ENCODE measurements at places on chromosomes 11 and 22.
A peak's percentile ranks its signal among the peaks of the same experiment; 100 is the strongest.

- no peak for DNase-seq
Observed at GRCh38 chr22:30875481-30876215, 92.9 kb downstream of the MORC2 start.

DNA sequence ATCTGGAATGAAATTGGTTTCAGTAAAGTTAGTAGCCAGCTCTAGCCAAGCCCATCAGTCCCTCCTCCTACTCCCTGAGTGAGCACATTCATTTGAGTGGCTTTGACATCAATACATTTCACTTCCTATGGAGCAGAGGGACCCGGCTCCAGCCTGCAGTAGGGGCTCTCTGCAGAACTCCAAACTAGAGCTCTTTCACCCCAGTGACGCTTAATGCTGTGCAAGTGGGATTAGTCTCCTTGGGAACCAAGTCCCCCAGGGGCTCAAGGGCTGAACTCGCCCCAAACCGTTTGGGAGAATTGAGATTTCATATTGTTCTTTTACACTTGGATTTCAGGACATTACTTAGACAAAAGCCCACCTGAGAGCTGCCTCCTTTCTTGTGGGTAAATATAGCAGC lies 4.4 kb upstream of the FAM181B start:
- no peak for DNase-seq

DNA sequence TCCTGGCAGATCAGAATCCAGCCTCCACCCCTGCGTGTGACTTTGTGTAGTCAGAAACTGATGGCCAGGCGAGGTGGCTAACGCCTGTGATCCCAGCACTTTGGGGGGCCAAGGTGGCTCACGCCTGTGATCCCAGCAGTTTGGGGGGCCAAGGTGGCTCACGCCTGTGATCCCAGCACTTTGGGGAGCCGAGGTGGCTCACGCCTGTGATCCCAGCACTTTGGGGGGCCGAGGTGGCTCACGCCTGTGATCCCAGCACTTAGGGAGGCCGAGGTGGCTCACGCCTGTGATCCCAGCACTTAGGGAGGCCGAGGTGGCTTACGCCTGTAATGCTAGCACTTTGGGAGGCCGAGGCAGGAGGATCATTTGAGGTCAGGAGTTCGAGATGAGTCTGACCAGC lies 5.2 kb downstream of the NCAPH2 start:
- no peak for DNase-seq

DNA sequence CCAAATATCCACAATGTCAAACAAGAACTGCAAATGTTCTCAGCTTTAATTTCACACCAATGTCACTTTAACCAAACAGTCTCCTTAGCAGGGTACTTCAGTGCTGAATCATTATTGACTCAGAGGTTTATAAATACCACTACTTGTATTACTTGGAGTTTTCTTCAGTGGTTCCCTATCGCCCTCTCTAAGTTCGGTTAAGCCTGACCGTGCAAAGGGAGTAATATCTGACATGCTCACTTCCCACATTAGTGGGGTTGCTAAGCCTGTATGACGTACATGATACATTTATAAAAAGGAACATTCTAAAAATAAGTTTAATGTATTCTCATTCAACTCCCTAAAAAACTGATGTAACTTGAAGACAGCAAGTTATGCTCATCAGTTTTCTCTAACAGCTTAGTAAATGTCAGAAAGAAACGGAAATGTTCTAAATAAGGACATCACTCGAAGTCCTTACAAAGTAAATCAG lies 93.1 kb upstream of the ZC3H12C start:
- DNase-seq = no peak

DNA sequence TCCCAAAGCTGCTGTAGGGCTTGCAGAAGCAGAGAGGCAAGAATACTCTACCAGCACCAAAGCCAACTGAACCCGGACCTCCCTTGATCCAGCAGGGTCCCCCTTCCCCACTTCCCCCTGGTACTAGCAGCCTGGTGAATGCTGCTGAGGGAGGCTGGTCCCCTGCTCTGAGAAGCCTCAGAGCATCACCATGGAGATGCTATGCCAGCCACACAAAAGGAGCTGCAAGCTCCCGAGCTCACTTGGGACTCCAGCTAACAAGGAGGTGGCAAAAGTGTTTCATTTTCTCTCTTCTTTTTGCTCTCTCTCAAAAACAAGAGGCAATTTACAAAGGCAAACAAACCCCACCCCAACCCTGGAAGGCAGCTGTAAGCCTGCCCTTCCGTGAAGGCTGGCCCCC lies 509.8 kb downstream of the BUD13 start:
- no peak for DNase-seq

- no peak for DNase-seq
Observed at GRCh38 chr22:46453006-46453828, 84.2 kb downstream of the CELSR1 start.

GRCh38 chr22:44003405-44004103 lies 20.5 kb upstream of the PARVB start:
- no peak for DNase-seq

DNA sequence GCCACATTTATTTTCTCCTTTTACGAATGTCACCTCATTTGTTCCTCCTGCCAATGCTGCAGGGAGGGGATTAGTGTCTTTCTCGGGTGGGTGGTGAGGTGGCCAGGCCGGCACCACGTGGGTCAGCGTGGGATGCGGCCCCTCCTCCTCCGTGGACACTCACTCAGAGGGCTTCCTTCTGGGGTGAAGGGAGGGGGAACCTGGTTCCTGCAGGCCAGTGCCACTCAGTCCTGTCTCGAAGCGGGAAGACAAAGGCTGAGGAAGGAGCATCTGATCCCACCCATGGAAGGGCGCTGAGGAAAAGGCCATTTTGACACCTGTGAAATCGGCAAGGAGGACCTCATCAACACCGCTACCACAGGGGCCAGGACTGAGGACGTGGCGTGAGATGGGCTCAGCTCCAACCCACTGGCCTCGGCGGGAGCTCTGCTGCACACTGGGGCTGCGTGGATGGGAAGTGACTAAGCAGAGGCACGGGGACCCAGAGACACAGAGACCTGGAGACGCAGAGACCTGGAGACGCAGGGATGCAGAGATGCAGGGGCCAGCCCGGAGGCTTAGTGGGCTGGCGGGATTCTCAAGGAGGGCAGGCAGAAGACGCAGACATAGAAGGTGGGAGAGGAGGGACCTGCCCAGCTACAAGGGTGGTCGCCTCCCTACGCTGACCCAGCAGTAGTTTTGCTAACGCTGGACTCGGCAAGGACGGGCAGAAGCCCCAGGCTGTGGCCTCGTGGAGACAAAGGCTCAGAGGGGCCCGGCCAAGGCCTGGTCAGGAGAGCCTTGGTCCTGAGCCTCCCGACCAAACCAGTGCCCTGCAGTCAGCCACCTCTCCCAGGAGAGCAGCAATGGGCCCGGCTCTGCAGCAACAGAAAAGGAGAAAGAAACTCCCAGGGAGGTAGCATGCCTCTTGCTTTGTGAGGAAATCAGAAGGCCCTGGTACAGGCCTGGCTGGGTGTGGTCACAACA lies 1071.2 kb downstream of the BRD1 start:
- no peak for DNase-seq

- DNase-seq = no peak
Observed at GRCh38 chr11:66003291-66003690, 988 bp downstream of the BANF1 start.

GRCh38 chr11:74933765-74934164 lies 15.1 kb downstream of the XRRA1 start:
- no peak for DNase-seq

DNA sequence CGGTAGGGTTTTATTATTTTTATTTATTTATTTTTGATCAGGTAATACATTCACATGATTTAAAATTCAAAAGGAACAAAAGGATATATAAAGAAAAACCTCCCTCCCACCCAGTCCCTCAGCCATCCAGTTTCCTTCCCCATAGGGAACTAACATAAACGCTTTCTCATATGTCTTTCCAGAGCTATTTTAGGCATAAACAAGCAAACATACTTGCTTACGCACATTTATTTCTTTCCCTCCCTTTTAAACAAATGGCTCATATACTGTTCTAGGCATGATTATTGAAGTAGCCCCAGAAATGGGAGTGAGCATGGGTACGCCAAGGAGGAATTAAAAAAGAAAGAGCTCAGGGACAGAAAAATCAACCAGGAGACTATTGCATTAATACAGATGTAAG lies 63.7 kb downstream of the LIF start:
- DNase-seq = no peak

GRCh38 chr11:30342736-30343166 lies 19.8 kb downstream of the ARL14EP start:
- DNase-seq = no peak

DNA sequence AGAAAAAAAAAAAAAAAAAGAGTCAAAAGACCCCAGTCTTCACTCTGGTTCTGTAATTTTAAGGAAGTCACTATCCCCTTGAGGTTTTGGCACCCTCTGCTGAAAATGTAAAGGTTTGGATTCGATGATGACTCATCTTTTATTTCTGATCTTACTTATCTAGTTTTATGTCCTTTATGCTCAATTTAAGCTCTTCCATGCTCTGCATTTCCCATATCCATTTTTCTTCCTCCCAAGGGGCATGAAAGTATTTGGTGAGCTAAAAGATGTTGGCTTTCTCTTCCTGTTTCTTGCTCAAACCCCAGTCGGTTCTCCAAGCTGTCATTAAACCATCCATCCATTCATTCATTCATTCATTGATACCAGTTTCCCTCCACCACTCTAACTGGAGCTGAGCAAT lies 61.0 kb upstream of the CDON start:
- no peak for DNase-seq

DNA sequence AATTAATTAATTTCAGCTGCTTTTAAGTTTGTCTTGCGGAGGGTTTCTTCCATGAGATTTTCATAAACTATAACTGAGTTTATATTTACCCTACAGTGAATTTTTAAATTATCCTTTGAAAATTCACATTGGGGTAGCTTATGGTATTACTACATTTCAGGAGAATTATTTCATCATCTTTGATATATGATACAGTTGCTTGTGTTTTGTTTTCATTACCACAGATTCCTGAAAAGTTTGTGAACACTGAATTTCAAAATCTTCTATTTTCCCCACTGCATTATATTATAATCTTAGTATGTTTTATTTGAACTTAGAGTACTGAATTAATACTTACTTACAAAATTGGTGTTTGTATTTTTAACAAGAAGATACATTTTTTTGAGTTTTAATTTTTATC lies 24.4 kb downstream of the METTL15 start:
- no peak for DNase-seq

DNA sequence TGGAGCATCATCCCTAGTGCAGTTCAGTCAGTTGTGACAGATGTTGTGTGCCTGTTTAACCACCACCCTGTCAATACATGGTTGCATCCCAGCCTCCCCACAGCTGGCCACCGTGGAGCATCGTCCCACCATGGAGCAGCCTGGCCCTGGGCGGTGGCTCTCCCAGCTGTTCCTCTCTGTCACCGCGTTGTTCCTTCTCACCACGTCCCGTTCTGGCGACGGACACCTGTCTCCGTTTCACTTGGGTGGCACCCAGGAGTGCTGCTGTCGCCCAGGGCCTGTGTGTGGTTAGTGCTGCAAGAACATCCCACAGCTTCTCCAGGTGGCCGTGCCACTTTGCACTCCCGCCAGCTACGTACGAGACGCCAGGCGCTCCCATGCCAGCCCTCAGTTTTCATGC lies 26.5 kb downstream of the MUC6 start:
- DNase-seq = no peak

- DNase-seq = no peak
Observed at GRCh38 chr11:46183819-46184218, 62.6 kb upstream of the PHF21A start.

DNA sequence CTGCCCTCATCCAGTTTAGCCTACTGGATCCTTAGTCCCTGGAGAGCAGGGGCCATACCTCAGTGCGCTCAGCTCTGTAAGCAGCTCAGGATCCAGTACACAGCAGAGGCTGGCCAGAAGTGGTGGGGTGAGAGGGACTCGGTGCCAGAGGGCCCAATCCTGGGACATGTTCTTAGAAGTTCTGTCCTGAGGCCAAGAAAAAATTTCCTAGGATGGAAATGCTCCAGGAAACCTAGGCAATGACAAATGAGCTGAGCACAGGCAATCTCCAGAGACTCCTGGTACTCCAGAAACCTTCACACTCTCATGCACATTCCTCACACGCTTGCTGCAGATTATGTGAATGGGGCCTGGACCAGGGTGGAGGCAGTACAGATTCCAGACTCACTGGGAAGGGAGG lies 89.6 kb downstream of the SERGEF start:
- no peak for DNase-seq

- DNase-seq = no peak
Observed at GRCh38 chr11:43035086-43035485, 276.7 kb upstream of the API5 start.

DNA sequence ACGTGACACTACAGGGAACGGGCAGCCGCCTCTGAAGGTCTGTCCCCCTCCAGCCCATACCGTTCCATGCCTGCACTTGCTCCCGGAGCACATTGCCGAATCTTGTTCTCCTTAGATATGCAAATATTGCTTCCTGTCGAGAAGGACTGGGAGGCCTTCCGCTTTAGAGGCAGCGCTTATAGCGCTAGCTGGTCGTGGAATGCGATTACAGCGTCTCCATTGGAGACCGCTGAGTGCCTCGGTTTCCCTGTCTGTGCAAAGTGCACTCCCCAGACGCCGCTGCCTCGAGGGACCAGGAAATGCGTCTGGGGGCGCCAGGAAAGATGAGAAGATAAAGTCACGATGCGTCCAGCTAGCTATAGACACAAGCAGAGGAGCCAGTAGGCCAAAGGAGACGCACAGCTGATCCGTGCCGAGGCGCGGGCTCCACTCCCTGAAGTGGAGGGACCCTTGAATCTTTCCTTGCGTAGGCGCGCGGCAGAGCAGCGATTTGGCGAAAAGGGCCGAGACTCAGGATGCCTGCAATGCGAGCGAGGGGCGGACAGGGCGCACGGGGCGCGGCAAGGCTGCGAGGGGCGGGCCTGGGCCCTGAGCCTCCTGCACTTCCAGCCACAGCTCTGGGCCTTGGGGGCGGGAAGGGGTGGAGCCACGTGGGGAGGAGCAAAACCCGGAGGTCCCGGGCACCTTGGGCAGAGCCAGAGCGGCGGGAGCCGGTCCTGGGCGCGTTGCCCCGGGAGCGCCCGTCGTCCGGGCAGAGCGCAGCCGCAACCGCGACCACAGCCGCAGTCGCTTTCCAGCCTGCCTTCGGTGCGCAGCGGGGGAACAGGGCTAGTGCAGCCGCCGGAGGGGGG lies at the start of gene RASSF10:
TSS of gene RASSF10 (plus strand) at position 692 of the 851 bp plus-strand sequence. CDS start 261 bp downstream, outside the sequence.
- peak; percentile 6 for DNase-seq

- DNase-seq = no peak
Observed at GRCh38 chr11:23233075-23233474, 372.8 kb upstream of the CCDC179 start.

DNA sequence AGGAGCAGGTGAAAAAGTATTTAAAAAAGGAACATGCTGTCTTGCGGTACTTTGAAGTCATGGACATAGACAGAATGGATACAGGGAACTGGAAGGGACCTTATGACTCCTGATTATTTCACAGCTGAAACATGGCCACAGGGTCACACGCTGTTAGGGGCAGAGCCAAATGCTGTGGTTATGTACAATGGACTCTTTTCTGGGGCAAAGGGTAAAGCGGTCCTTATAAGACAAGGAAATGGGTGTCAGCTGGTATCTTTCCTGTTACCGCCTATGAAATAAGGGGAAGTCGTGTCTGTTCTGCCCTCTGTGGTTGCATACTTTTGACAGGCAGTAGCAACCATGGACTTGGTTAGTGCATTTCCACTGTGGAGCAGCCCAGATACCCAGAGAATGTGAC lies 12.8 kb upstream of the ST14 start:
- DNase-seq = no peak

Measured in activated T-cell treated with anti-CD3 and anti-CD28 coated beads for 24 hours (primary cell).